ENCODE measurements at places on chromosomes 6 and 20. TPM values are rescaled to one million over a fixed set of nuclear protein-coding genes. Genes with fewer than 3 reads are reported as not detected.

- no peak for DNase-seq
Measured at GRCh38 chr6:82251942-82252341, 4.4 kb upstream of the IBTK start.

PTK6 gene
- total RNA-seq: 0.13 TPM

DNA sequence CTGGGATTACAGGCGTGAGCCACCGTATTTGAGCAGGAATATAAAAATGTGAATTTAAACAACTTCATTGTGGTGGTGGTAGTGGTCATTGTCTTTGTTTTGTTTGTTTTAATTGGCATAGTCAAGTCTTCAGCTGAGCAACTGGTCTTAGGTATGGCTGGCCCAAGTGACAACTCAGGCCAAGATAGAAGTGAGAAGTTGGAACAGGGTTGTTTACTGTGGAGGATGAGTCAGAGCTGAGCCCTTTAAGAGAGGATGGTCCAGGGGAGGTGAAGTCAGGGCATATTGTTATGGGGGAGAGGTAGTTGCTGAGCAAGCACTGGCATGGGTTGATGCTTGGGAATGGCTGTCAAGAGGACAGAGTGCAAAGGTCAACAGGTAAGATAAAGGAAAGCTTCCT lies 308.2 kb downstream of the FARS2 start:
- no peak for DNase-seq

- DNase-seq: no peak
Measured at GRCh38 chr20:19211252-19211651, 1.2 kb upstream of the SLC24A3 start.

DNA sequence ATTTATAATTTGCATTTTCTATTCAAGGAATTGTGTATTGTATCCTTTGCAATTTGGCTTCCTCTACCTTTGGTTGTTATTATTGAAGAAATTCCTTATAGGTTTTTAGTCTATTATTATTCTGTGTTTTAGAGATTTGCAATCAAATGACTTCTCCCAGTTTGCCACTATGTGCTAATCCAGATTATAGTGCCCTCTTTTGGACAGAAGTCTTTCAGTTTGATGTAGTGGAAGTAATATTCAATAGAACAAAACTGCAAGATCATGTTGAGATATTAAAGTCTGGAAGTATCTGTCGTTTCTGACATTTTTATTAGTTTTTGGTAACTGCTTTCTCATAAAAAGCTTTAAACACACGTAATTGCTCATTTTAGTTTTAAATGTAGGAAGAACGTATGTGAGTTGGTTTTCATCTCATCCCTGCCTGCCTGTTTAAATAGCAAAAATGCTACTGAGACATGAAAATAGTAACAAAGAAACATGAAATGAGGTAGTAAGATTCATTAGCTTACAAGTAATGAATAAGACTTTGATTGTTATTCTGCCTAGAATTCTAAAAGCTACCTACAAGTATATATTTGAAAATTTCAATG lies 72.8 kb downstream of the RTN4IP1 start:
- DNase-seq: no peak

GRCh38 chr6:137738931-137739504 lies 128.0 kb upstream of the TNFAIP3 start:
- DNase-seq: no peak
